K562 (cell line): ENCODE measurements at places on chromosomes 13 and 19. TPM values are rescaled to one million over a fixed set of nuclear protein-coding genes. Genes with fewer than 3 reads are reported as not detected.

DNA sequence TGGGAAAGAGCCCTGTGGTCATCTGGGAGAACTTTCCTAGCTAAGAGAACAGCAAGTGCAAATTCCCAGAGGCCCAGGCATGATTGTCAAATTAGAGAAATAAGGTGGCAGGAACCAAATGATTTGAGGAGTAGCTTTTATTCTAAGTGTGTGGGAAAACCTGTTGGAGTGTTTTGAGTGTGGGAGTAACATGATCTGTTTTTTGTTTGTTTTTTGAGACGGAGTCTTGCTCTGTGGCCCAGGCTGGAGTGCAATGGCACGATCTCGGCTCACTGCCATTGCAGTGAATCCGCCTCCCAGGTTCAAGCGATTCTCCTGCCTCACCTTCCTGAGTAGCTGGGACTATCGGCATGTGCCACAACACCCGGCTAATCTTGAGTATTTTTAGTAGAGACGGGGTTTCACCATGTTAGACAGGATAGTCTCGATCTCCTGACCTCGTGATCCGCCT lies 2.4 kb downstream of the SAE1 start:
- no peak for DNase-seq
- no peaks in the 10 kb centered on the region for H3K27me3 ChIP-seq
- H3K4me1 ChIP-seq = peaks cover 20% of the 10 kb centered on the region; the same call in 2 of the 3 replicates
- H3K4me3 ChIP-seq = no peak overlapping the region
- H3K36me3 ChIP-seq = peaks cover 53% of the 10 kb centered on the region

- no peaks in the 10 kb centered on the region for H3K27me3 ChIP-seq
- peaks cover 18% of the 10 kb centered on the region for H3K4me1 ChIP-seq
- no peak overlapping the region for H3K4me3 ChIP-seq
- no peak for DNase-seq
Measured at GRCh38 chr19:3441986-3442329, 38.4 kb downstream of the SMIM24 start.

The GDF15 gene
- 69.8 and 74.5 TPM in 2 replicates for total RNA-seq

GRCh38 chr13:30382836-30383525 lies 39.3 kb upstream of the UBE2L5 start:
- no peaks in the 10 kb centered on the region; the same call in 1 of the 2 replicates for H3K4me1 ChIP-seq
- H3K27me3 ChIP-seq = no peaks in the 10 kb centered on the region; the same call in 2 of the 3 replicates
- H3K36me3 ChIP-seq = no peaks in the 10 kb centered on the region
- no peak overlapping the region for H3K27ac ChIP-seq

The LYPD5 gene
- total RNA-seq = 0.09 and 0.25 TPM in 2 replicates

The SIGLEC5 gene
- total RNA-seq = not detected in 2 replicates

DNA sequence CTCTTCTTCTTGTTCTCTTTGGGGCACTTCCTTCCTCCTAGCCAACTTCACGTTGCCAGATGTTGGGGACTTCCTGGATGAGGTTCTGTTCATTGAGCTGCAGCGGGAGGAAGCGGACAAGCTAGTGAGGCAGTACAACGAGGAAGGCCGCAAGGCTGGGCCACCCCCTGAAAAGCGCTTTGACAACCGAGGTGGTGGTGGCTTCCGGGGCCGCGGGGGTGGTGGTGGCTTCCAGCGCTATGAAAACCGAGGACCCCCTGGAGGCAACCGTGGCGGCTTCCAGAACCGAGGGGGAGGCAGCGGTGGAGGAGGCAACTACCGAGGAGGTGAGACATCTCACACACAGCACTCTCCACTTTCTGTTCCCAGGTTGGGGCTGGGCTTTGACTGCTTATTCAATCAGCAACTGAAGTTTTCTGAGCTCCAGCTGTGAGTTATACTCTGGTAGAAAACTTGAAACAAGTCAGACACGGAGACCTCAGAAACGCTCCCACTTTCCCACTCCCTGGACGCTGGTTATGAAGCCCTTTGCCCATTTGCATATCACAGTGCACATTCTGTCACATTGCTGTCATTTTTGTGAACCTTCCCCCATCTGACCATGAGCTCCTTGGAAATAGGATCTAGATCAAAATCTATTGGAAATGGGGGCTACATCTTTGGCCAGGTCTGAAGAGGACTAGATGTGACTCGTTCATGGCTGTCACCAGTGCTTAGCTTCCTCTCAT lies 7.2 kb upstream of the CCDC97 start:
- H3K4me3 ChIP-seq = no peak overlapping the region
- no peaks in the 10 kb centered on the region for H3K27me3 ChIP-seq
- no peak overlapping the region for H3K27ac ChIP-seq

DNA sequence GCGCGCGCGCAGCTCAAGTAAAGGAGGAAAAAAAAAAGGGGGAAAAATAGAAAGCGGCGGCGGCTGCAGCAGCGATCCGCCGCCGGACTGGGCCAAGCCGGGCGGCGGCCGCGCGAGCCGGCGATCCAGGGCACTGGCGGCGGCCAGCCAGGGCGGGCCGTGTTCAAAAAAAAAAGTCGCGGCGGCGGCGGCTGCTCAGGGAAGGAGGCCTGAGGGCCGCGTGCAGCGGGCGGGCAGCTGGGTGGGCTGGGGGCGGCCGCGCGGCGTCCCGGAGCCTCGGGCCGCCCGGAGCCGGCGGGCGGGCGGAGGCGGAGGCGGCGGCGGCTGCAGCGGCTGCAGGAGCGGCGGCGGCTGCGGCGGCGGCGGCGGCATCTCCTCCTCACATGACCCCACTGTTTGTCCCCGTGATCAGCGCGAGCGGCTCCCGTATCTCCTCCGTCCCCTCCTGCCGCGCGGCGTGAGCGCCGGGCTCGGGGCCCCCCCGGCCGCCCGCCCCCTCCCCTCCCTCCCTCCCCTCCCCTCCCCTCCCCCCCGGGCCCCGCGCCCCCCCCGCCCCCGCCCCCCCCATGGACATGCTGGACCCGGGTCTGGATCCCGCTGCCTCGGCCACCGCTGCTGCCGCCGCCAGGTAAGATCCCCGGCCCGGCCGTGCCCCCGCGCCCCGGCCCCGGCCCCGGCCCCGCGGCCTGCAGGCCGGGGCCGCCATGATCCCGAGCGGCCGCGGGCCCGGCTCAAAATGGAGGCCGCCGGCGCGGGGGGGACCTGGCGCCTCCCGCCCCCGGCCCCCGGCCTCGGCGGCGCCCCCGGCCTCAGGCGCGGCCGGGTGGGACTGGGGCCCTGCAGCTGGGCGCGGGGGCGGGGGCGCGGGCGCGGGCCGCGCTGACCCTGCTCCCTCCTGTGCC lies at the start of gene USF2:
TSS of gene USF2 (plus strand) at position 427 of the 902 bp plus-strand sequence. CDS start at position 567, 140 bp downstream.
- H3K4me1 ChIP-seq = peaks cover 44% of the 10 kb centered on the region
- no peaks in the 10 kb centered on the region for H3K27me3 ChIP-seq
- peak within 1 kb of the TSS; percentile 89 for H3K27ac ChIP-seq
- peak; percentile 81 for DNase-seq

The LSR gene
- 83.3 and 87.9 TPM in 2 replicates for total RNA-seq

The FBXO27 gene
- total RNA-seq = 8.0 and 8.9 TPM in 2 replicates
